Urinary bladder (tissue), 4 donors: ENCODE measurements at places on chromosomes 2 and 18. TPM values are rescaled to one million over a fixed set of nuclear protein-coding genes. Genes with fewer than 3 reads are reported as not detected.

GRCh38 chr2:237669283-237669627 lies 41.9 kb downstream of the LRRFIP1 start:
- DNase-seq: no peak

- DNase-seq: no peak
Observed at GRCh38 chr2:65402780-65403528, 29.4 kb downstream of the SPRED2 start.

DNA sequence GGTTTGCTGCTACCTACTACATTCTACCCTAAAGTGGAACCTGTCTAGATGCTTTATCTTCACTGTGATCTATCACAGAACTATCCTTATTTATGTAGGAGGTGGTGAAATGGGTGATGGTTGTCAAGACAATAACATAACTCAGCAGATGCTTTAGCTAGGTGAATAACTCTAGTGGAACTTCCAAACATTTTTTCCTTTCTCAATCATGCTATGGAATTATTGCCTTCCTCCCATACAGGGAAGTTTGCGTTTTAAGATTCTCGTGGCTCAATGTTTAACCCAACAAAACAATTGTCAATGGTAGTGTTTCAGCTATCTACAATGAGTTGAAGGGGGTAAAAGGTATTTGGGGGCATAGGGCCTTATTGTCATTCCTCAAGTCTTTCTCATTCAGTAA lies 82.6 kb upstream of the GLI2 start:
- no peak for DNase-seq

GRCh38 chr2:156329927-156330726 lies 2.4 kb downstream of the NR4A2 start:
- DNase-seq: no peak

DNA sequence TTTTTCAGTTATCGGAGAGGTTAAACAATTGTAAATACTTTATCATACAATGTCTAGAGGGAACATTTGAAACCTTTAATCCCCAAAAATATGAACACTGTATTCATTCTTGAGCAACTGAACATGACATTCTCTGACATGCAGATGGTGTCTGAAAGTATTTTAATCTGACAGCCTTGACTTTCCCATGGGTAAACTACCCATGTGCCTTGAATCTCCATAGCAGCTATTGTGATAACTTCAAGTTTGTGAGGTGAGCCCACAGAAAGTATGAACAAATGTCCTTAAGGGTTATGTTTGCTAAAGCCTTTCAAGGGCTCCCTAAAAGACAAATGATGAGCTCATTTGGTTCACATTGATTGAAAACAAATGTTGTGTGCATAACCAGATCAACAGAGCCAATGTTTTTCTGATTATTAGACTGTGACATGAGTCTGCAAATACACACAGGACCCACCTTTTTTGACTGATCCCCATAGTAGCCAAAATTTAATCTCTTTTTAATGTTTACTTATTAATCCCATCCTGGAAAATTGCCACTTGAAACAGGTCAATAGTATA lies 1326.0 kb downstream of the LRP1B start:
- no peak for DNase-seq

LGALSL gene
- 20.6 TPM for total RNA-seq

FMNL2 gene
- total RNA-seq: 77.6 TPM

DNER gene
- 4.4 TPM for total RNA-seq
